Germinal center (tissue), 1 donor: ENCODE measurements at places on chromosomes 1 and 21.
A peak's percentile ranks its signal among the peaks of the same experiment; 100 is the strongest.

GRCh38 chr1:107439567-107439966, 298.7 kb downstream of the NTNG1 start:
- DNase-seq = no peak

DNA sequence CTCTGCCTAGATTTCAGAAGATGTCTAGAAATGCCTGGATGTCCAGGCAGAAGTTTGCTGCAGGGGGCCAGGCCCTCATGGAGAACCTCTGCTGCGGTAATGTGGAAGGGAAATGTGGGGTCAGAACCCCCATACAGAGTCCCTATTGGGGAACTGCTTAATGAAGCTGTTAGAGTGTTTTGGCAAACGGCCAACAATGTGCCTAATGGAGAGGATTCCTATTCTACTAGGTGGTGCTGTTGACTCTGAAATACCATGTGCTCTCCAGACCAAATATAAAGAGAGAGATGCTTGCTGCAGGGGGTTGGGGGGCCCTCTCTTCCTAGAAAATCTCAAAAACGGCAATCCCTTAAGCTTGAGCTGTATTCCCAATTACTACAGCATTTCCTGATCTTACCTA, 57.1 kb upstream of the DR1 start:
- no peak for DNase-seq

- DNase-seq = no peak
These were observed 384.2 kb upstream of the DUSP10 start for GRCh38 chr1:222126052-222126451.

- DNase-seq = no peak
These were observed 1.4 kb downstream of the RNF11 start for GRCh38 chr1:51237351-51238033.

DNA sequence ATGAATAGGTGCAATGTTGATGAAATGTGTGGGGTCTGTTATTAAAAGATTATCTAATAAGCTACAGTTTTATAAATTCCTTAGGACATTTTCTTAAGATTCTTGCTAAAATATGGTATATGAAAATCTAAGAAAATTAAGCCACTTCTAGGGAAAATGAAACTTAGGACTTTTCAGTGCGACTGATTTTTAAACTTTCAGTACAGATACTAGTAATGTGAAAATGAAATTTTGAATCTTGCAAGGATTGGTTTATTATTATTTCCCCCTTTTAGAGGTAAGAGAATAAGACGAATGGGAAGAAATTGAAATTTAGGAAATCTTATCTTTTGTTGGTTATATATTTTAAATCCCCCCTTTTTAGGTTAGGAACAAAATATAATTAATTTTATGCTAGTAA, 16.4 kb downstream of the CAPZA1 start:
- DNase-seq = no peak

- no peak for DNase-seq
These were observed 4.6 kb downstream of the SH3BP5L start for GRCh38 chr1:248821101-248821500.

DNA sequence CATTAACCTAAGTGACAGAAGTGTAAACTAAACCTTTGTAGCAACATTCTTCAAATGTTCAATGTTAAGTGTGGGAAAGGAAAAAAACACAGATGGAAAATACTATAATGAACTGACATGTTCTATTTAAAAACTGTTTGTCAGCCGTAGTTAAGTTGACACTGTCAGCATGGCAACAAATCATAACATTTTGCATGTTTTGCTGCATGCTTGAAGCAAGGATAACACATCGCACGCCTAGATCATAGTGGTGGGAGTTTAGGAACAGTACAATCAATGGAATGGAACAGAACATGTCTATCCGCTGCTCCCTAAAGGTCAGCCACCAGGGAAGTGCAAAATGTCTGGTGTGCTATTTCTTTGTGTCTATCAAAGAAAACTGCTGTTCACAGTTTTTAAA, 62.5 kb upstream of the ESRRG start:
- DNase-seq = no peak

GRCh38 chr1:203504400-203505250, 10.7 kb downstream of the OPTC start:
- peak; percentile 83 for DNase-seq

GRCh38 chr1:78601068-78601467, 19.2 kb upstream of the IFI44L start:
- no peak for DNase-seq

GRCh38 chr1:226719596-226720387, 19.3 kb downstream of the ITPKB start:
- DNase-seq = no peak

DNA sequence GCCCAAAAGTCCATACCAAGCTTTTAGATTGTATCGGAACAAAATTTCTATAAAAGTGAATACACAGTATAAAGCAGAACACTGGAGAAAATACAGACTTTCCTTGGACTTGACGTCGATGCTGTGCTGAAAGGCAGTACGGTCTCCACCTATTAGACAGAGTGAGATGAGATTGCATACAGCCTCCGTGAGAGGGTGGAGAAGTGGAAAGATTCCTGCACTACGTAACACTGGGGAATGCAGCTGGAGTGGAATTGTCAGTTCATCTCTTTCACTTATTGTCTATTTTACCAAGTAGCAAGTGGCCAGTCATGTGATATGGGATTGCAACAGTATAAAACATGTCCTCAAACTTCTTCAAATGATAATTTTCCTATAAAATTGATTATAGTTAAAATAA, 209.5 kb downstream of the ZP4 start:
- DNase-seq = no peak

GRCh38 chr1:6104631-6105030, 58.9 kb downstream of the KCNAB2 start:
- no peak for DNase-seq

DNA sequence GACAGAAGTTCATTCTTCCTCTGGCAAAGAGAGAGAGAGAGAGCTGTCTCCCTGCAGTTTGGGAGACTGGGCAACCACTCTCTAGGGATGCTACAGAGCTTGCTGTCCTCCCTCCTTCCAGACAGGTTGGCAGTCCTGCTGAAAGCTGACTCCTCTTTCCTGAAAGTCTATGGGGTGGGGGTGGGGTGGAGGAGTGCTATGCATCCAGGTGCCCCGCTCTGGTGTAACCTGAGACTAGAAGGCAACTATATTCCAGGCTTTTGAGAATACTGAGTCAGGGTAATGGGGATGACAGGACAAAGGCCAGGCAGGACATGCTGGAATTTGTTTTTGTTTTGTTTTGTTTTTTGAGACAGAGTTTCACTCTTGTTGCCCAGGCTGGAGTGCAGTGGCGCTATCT, 55.4 kb downstream of the OPTC start:
- no peak for DNase-seq

- no peak for DNase-seq
These were observed 6.3 kb downstream of the PFDN2 start for GRCh38 chr1:161111527-161111926.

- DNase-seq = no peak
These were observed 32.9 kb downstream of the RAB3B start for GRCh38 chr1:51957618-51958017.

- DNase-seq = no peak
These were observed 51.0 kb downstream of the RAB3GAP2 start for GRCh38 chr1:220221269-220221668.

DNA sequence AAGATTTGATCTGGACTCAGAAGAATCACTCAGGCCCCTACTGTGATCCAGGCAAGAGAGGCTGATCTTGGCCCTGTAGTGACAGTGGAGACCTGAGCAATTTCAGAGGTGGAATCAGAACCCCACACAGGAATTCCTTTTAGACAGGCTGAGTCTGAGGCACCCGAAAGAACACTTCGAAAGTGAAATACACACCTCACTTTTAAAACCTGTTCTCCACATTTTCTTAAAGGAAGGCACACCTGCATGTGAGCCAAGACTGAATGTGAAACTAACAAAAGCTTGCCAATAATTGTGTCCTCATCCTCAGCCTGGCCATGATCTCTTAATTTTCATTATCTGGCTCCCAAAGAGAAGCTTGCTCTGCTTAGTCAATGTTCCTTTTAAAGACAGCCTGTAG, 32.2 kb downstream of the SIPA1L2 start:
- no peak for DNase-seq

- DNase-seq = no peak
These were observed 29.4 kb downstream of the TOR1AIP2 start for GRCh38 chr1:179848233-179848632.

DNA sequence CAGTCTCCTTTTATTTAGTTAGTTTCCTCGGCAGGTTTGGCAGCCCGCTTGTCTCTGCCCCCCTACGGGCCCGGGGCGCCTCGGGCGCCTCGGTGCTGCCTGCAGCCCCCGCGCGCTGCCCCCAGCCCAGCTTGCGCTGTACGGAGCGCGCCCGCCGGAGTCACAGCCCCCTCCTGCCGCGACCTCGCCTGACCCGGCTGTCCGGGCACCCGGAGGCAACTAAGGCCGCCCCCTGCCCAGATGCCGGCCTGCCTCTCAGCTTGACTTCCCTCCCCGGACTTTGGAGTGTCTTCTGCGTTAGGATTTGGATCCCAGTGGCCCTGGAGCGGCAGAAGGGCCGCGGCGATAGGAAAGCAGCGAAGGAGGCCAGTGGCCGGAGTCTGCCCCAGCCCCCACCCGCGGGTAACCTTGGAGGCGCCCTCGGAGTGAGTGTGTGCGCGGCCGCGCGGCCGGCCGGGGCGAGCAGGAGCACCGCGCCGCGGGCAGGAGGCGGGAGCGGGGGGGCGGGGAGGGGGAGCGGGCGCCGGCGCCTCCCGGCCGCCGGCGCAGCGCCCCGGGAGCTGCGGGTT, 7.6 kb downstream of the CDKN2C start:
- DNase-seq = peak; percentile 64

DNA sequence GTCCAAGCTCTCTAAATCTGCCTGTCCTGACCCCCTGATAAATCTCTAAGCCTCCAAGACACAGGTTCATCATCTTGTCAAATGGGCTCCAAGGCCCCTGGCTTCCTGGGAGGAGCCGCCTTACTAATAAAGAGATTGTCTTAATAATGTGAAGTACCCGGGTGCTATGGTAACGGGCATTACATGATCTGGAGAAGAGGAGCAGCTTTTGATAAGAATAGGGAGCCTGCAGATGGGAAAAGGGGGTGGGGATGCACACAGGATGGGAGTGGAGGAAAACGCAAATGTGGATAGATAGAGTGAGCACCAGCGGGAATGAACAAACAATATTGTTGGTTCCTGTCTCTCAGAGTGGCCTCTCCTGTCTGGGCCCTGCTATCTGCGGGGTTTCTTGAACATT, 11.9 kb upstream of the RXRG start:
- DNase-seq = no peak

DNA sequence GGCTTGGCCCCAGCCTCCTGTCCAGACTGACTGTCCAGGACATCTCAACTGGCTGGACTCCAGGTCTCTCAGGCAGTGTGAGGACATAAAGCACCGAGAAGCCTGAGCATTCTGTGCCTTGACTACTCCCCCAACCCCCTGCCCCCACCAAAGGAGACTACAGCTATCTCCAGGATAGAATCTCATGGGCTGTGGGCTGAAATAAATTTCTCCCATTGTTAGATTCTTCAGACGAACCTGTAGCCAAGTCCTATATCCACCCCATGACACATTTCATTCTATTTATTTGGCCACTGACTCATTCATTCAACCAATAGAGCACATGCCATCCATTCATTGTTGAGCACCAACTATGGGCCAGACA, 11.4 kb downstream of the VWA5B1 start:
- DNase-seq = no peak
